ENCODE measurements at places on chromosomes 2 and 18.
A peak's percentile ranks its signal among the peaks of the same experiment; 100 is the strongest.

DNA sequence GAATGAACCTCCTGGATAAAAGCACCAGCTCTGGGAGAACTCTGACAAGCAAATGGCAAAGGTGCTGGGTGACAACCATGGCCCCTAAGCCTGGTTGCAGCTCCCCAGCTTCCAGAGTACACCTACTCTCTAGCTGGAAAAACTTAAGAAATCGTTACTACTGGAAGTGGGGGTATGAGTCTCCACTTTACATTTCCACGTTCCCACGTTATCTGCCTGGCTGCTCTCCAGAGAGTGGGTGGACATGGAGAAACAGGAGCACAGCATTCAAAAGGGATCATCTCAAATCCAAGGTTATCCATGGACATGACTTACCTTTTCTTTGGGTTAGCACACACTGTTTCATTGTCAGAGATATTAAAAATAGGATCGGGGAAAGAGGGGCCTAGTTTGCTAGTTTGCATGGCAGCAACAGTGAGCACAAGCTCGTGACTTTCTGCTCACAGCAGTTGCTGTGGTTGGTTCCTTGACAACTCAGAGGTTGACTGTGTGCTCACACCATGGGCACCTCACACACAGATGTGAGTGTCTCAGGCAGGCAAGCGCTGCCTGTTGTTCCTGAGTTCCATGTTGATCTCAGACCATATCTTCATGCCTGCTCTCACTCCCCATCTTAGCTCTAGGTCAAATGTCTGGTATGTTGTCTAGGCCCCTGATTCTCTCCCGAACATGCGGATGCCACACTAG, 32.5 kb downstream of the PTPN18 start:
- DNase-seq, result no peak

GRCh38 chr2:50476174-50476573, 555.8 kb downstream of the NRXN1 start:
- no peak for DNase-seq

GRCh38 chr2:232700154-232700553, 3.0 kb downstream of the GIGYF2 start:
- DNase-seq, result no peak

- DNase-seq, result peak; percentile 72
These were observed 455 bp downstream of the C18orf32 start for GRCh38 chr18:49486606-49486952.

DNA sequence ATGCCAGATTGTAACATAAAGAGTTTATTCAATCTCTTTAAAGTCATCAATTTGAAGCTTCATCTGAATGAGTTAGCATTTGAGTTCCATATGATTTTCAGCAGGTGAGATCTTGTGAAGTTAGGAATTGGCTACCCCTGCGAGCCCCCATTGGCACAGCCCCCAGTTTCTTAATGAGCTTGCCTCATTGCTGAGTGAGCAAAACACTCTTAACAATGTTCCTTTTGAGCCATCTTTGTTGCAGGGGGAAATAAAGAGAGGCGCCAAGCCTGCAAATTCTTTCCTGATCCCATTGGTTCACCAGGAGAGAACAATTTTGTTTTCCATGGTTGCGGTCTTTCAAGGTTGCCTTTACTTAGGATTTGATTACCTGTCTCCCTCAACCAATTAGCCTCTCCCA, 18.7 kb downstream of the DPP10 start:
- DNase-seq, result no peak

DNA sequence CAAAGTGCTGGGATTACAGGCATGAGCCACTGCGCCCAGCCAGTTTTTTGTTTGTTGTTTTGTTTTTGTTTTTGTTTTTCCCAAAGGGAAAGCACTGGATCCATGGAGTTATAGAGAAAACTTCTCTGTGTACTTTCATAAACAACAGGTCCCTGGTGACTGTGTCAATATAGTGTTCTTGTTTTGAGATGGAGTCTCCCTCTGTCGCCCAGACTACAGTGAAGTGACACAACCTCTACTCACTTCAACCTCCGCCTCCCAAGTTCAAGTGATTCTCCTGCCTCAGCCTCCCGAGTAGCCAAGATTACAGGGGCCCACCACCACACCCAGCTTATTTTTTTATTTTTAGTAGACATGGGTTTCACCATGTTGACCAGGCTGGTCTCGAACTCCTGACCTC, 16.5 kb downstream of the USP34 start:
- no peak for DNase-seq

DNA sequence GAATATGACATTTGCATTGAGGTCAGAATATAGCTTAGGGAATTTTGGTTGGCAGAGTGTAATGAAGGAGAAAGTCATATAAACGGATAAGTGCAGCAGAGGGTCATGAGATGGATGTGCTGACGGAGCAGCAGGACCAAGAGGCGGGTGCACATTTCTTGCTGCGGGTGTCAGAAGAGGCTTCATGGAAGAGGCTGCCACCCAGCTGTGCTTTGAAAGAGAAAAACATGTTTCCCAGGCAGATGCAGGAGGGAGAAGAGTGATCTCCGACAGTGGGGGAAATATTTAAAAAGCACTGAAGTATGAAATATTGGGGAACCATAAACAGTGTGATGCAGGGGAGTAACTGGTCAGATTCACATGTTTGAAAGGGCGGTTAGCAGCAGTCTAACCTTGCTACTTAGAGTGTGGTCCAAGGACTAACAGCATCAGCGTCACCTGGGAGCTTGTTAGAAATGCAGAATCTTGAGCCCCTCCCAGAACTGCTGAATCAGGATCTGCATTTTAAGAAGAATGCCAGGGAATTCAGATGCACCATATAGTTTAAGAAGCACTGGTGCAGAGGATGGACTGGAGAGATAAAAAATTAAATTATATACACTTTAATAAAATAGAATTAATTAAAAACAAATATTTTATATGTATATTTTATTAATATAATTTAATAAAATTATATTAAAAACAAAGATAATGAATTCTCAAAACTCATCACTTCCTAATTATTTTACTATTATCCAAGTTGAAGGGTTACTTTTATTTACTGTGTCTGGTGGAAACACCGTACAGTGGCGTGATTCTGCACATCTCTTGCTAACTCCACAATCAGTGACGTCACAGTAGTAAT, 36.1 kb upstream of the SCYGR1 start:
- no peak for DNase-seq

DNA sequence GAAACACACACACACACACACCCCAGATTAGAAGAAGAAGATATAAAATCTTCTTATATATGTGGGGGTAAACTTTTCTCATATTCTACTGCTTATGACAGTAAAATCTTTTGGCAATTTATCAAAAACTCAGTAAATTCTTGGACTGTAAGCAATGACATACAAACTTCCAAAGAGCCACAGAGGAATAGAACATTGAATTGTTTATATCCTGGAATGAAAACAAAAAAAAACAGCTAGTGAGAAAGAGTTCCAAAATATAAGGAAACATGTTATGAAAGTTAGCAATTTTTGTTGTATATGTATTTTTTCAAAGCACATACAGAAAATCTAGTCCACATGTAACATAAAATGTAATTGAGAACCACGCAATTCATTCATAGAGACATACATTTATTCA, 764.9 kb downstream of the DSC3 start:
- no peak for DNase-seq

- no peak for DNase-seq
These were observed 164.7 kb downstream of the DNAH7 start for GRCh38 chr2:195903956-195904355.

DNA sequence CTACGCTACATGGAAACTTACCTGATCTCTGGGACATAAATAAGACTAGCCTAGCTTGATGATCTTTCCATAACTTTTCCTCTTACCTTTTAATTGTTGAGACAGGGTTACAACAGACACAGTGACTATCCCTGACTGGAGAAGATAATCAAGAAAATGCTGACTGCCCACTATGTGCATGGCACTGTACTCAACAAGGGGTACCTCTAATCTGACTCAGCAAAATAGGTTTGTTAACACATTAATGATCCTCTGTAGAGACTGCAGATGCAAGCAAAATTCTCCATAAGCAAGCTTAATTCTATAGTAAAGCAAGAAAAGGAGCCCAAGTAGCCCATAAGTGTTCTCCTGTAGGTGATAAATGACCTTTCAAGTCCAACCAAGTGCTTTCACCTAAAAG, 25.5 kb downstream of the ACVR1C start:
- no peak for DNase-seq

DNA sequence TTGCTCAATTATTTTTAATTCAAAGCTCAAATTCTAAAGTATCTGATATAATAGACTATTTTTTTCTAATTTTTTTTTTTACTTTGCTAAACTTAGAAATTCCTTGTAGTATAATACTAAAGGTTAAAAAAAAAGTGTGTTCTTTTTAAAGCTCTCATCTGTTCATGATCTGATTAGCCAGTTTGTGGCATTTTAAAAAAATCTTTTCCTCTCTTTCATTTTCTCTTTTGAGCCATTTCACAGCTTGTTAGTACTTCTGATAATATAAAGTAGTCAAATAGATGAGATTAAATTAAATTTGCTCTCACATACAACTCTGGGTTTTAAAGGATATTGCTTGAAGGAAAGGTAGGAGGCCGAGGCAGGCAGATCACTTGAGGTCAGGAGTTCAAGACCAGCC, 40.7 kb upstream of the NEMP2 start:
- DNase-seq, result no peak

GRCh38 chr2:63408530-63408929, 179.7 kb downstream of the WDPCP start:
- no peak for DNase-seq

DNA sequence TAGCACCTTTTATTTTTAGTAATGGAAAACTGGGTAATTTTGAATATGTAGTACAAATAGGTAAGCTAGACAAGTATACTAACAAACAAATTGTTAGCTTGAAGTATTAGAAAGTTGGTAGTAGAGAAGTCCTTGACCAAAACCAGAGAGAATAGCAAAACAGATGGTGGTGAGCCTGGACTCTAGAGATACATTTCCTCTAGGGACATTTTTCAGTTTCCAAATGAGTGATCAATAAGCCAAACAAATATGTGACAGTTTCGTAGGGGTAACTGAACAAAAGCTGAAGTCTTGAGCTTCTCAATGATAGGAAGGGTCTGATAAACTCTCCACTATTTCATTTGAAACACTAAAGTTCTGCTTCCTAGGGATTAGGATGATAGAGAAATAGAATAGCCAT, 692.0 kb upstream of the FAM98A start:
- peak; percentile 94 for DNase-seq

DNA sequence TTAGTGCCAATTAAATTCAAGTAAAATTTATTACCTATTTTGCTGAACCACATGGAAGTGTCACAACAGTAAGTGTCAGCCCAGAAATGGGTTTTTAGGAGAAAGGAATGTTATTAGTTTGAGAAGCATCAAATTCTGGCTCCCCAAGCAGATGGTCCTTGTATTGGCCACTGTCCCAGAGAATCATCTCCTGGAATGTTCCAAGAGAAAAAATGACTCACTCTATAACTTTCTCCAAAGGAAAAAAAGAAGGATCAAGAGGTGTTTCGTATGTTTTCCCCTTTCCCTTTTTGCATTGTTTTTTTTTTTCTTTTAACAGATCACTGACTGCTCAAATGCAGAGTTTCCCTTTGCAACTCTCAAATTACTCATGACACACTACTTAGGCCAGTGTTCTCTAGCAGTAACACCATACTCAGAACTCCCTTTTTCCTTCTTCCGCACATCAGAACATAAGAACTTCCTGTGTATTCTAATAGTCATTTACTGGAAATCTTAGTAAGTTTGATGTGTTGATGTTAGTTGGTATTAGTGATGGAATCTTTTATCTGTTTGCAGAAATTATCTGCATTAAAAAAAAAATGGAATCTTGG, 390.3 kb downstream of the GPD2 start:
- no peak for DNase-seq

GRCh38 chr2:96838345-96839292, 5.2 kb downstream of the ANKRD23 start:
- no peak for DNase-seq

- no peak for DNase-seq
These were observed 58.0 kb upstream of the ZBTB7C start for GRCh38 chr18:48467231-48467630.

- no peak for DNase-seq
These were observed 60.5 kb upstream of the TFPI start for GRCh38 chr2:187614756-187615155.

GRCh38 chr2:158099716-158100115, 2.0 kb upstream of the UPP2 start:
- DNase-seq, result no peak

DNA sequence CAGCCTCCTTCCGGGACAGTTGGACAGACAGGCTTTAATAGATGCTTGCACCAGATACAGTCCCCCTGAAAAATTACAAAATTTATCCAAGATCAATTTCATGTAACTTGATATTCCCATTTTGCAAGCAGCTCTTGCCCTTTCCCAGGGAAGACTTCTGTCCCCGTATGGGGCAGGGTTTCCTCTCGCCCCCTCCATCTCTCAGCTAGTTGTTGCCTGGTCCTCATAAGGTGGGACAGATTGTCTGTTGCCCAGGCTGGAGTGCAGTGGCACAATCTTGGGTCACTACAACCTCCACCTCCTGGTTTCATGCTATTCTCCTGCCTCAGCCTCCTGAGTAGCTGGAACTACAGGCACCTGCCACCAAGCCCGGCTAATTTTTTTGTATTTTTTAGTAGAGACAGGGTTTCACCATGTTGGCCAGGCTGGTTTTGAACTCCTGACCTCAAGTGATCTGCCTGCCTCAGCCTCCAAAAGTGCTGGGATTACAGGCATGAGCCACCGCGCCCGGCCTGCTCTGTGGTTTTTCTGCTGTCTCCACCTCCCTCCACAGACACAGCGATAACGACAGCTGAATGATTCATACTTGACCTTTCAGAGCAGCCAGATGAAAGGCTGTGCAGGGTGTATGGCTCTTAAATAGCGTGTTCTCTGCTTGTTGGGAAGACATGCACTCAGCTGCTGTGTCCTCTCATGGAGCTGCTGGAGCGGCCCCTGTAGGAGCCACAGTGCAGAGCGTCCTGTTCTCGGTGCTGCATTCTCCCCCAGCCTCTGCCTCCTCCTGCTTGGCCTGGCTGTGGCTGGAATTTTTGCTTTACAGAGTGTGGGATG, 61.4 kb downstream of the TTC39C start:
- peak; percentile 86 for DNase-seq

GRCh38 chr18:28003451-28003850, 173.5 kb downstream of the CDH2 start:
- no peak for DNase-seq

GRCh38 chr2:75268112-75268511, 68.8 kb upstream of the TACR1 start:
- no peak for DNase-seq

DNA sequence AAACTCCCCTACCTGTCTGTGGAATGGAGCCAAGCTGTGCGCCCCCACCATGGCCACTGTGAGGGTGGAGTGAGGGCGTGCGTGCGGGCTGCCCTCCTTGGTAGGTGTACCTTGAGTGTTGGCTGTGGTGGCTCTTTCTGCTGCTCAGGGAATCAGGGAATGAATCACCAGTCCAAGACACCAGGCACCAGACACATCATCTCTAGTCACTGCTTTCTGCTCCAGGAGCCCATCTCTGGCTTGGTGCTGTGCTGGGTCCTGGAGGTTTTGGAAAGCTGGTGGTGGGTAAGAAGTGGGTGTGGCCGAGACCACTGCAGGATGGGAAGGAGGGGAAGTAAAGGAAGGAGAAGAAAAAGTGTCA, 209.9 kb downstream of the SEPTIN10 start:
- DNase-seq, result no peak

DNA sequence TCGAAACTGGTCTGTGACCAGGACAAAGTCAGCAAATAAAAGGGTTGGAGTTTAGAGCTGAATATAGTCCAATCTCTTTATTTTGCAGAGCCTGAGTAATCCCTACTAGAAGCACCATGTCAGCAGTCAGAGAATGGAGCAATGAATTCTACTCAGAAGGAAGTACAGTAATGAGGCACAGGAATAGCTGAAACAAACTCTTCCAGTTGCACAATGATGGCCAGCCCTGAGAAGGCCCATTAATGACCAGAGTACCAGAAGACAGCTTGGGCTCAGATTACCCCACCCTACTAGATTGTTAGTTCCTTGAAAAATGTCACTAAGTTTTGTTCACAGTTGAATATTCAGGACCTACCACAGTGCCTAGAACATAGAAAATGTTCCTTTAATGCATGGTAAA, 40.3 kb upstream of the SCG2 start:
- DNase-seq, result no peak
